Inflammatory macrophage treated with lipopolysaccharide for 4 hours (primary cell): ENCODE measurements at places on chromosomes 6 and 20.

- no peak for DNase-seq
These were observed 715.0 kb downstream of the TFAP2A start for GRCh38 chr6:9699888-9700287.

GRCh38 chr6:11227698-11228097, 4.8 kb downstream of the NEDD9 start:
- no peak for DNase-seq

DNA sequence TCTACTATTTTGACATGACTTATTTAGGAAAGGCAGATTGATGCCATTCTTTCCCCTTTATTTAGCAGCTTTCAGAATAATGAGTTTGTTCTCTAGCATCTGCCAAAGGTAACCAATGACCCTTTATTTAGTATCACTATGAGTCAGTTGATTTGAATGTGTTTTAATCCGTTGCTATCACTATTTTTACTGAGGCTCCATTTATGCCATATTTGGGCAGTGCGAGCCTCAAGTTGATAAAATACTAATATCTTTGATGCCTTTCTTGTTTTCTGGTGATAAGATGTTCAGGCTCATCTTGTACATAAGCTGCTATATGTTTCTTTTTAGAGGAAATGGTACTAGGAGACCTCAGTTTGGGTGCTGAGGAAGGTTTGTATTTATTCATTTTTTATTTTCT, 15.6 kb upstream of the NOTCH4 start:
- DNase-seq, result no peak

DNA sequence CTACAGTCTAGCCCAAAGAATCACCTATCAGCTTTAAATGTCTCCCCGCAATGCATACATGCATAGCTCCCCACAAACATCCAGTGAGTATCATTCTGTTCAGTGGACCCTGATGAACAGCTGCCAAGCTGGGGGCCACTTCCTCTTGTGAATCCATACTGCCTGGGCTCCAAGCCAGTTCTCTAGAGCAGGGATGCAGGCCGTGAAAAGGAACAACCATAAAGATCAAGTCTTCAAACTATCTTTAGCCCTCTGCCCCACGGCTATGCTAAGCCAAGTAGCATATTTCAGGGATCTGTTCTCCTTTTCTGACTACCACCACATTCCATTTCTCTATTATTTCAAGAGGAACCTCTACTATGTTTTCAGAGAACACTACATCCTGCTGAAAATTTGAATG, 191.7 kb upstream of the BTBD3 start:
- DNase-seq, result no peak

DNA sequence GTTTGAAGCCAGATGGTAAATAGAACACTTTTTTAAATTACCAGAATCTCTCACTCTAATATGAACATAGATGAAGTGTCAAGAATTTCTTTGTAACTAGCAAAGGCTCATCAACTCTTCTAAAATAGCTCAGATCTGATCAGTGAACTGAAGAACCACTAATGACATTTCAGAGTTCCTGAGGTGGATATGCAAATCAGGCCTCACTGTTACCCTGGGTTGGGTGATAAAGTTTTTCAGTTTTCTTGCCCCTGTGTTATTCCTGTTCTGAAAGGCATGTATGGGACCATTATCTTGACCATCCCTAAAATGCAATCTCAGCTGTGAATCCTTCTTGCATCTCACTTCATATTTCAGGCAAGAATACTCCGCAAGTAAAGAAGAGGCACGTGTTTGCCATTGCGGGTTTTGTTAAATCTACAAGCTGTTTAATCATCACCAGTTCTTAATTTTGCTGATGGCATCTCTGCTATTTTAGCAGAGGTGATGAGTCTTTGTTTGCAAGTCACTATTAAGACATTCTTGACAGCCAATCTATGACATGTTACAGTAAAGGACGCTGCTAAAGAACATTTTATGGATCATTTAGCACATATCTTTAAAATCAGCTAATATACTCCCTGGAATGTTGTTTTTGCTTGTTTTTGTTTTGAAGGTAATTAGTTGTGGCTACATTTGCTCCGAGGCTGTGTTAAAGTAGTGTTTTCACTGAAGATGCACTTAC, 47.9 kb downstream of the KHDC1L start:
- DNase-seq, result no peak

DNA sequence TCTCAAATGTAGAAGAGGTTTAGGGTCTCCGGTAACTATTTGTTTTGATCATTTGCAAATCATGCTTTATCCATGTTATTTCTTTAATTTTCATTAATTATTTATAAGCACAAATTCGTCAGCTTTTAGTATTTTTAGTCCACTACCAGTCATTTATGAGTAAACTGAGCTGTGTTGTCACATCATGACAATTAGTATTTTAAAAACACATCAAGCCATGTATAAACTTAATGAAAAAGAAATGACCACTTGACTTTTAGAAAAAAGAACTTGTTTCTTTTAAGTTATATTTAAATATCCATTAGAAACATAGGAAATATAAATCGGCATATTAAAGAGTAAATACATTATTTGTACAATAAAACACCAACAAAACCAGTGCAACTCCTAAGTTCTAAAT, 2.8 kb downstream of the NKX2-4 start:
- no peak for DNase-seq

DNA sequence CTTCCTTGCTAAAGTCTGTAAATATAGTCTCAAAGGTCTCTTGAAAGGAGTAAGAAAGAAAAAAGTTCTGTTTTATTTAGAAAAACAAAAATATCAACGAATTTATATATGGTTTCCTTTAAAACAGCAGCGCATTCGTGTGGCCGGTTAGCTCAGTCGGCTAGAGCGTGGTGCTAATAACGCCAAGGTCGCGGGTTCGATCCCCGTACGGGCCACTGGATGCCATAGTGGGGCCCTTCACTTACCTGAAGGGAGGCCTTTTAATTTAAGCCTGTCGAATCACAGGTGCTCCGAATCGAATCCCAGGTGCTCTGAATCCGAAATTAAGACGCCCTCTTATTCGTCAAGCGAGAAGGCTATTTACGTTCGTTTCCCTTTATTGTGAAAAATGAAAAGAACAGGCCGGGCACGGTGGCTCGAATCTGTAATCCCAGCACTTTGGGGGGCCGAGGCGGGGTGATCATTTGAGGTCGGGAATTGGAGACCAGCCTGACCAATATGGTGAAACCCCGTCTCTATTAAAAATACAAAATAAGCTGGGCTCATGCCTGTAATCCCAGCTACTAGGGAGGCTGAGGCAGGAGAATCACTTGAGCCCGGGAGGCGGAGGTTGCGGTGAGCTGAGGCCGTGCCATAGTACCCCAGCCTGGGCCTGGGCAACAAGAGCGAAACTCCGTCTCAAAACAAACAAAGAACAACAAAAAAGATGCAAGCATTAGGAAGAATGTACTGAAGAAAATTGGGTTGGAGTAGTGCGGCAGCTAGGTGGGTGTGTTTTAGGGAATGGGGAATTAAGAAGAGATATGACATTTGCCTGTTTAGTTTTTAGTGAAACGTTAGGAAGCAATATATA, 195.8 kb upstream of the ZNF184 start:
- DNase-seq, result peak; percentile 21

DNA sequence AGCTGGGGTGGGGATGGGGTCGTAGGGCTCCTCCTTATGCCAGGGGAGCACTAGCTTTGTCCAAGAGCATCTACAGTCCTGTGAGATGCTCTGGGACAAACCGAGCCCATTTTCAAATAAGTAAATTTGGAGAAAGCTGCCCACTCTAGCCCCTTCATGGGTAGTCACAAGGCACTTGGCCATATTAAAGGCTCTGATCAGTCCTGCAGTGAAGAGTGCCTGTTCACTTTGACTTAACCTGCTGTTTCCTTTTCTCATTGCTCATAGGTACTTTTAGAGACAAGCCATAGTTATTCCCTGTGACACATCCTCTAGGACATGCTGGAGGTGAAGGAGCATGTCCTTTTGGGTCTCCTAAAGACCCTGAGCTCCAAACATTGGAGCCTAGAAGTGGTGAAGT, 38.4 kb downstream of the FAM110A start:
- DNase-seq, result no peak

GRCh38 chr20:63293871-63294535, 1.0 kb downstream of the COL20A1 start:
- no peak for DNase-seq

DNA sequence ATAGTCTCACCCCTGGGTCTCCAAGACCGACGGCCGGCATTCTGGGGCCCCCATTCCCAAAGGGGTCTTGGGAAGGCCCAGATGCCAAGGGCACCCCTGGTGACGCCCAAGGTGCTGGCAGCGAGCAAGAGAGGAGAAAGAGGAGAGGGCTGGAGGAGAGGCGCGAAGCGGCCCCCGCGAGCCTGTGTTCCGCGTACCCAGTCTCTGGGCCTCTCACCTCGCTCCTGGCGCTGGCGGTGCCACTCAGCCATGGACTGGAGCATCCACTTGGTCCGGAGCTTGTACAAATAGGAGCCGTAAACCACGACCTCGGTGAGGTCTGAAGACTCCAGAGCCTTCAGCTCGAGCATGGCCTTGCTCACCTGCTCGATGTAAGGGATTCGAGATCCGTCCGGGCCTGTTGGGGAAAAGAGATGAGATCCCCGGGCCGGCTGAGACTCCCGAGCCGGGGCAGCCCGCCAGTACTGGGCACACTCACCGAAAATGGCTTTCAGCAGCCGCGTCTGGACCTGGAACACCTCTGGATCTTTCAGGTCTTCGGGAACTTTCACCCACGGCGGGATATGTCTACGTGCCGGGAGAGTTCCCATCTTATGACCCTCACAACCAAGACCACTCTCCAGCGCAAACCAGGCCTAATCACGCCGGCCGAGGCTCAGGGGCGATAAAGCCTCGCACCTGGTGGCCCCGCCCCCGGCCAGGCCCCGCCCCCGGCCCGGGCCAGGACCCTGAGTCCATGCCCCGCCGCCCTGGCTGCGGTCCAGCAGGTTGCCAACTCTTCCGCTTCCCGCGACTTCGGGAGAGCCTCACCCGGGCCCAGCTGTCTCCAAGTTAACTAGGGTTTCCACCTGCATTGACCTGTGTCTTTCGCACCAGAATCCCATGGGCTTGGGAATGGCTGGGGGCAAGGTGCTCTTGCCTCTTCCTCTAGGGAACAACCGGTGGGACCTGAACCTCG, at the start of gene DPPA5:
DPPA5 (minus strand) TSS at position 641 of the 958 bp plus-strand sequence; CDS start at position 590, 51 bp downstream.
- DNase-seq, result no peak

GRCh38 chr20:59004763-59005522, 2.1 kb downstream of the CTSZ start:
- DNase-seq, result peak; percentile 89

DNA sequence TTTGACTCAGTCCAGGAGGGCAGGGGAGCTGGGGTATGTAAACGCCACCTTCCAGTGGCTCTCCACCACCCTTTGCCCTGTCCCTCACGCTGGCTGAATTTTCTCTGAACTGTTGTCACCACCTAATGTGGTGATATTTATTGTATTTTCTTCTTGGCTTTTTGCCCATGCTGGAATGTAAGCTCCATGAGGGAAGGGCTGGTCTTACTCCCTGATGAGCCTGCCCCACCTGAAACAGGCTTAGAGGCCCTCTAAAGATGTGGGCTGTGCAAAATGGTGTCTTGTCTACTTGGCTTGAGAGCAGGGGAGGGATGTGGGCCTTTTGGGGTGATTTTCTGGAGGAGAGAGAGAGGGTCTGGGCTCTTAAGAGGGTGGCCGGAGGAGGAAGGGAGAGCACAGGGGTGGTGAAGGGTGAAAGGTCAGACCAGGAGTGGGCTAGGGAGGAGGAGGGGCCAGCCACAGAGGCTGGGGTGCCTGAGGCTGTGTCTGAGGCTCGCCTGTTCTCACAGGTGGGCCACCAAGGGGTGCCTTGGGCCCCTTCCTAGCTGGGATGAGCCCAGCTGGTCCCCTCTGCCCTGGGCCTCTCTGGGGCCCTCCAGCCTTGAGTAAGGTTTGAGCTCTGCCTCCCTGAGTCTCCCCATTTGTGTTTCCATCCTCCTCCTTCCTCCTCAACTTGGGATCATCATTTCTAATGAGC, 37.3 kb downstream of the SPDEF start:
- no peak for DNase-seq

DNA sequence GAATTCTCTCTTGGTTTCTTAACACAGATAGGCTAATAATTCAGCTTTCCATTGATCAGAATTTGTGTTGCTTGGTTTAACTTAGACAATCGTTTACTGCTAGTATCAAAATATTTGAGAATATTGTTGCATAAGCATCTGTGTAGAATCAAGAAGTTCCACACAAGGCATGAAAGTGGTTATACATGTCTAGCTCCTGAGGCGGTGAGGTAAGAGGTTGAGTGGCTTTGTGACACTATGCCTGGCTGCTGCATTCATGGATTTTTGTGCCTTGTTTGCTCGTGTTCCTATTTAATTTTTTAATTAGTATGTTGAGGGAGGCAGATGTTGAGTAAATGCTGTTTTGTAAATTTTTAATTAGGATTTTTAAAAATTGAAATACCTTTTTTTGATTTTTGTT, 10.2 kb downstream of the PKIB start:
- no peak for DNase-seq

GRCh38 chr20:62303340-62304226, 786 bp downstream of the ADRM1 start:
- DNase-seq, result peak; percentile 25

- DNase-seq, result no peak
These were observed 659.0 kb downstream of the EPM2A start for GRCh38 chr6:145076115-145076841.

- no peak for DNase-seq
These were observed 549.8 kb downstream of the PRKN start for GRCh38 chr6:162177746-162178145.

- DNase-seq, result no peak
These were observed 902 bp downstream of the SLC29A1 start for GRCh38 chr6:44224029-44224964.

- DNase-seq, result no peak
These were observed 36.4 kb downstream of the FRMD1 start for GRCh38 chr6:168042426-168043192.

DNA sequence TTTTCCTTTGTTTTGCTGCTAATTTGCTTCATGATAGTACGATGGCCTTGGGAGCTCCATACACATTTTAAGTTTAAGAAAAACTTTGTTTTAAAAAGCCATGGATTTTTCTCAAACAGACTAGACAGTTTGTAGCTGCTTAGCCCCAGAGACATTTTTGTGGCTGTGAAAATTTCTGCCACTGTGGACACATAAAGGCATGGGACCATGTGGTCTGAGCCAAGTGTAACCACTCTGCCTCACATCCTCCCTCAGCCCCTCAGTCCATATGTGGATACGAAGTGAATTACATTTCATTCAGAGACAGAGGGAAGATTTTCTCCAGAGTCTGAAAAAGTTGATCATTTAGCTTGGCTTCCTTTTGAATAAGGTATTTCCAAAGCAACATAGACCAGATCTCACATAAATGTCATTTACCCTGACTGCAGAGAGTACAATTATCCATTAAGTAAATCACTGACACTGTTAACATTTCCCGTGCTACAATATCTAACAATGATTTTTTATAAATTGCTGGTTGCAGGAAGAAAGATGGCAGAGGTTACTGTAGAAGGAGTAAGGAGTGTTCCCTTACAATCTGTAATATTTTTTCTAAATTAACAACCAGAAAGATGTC, 87.4 kb downstream of the GJA1 start:
- DNase-seq, result no peak

- no peak for DNase-seq
These were observed 374.1 kb downstream of the CD109 start for GRCh38 chr6:74070091-74070490.
